ENCODE measurements at places on chromosomes 6 and 20.

GRCh38 chr6:80235647-80236046 lies 129.2 kb downstream of the BCKDHB start:
- DNase-seq: no peak

- DNase-seq: peak; percentile 97
Observed at GRCh38 chr6:53544470-53545308, at the start of gene GCLC. GCLC (minus strand) TSS chr6:53545101; CDS start chr6:53544645, 456 bp downstream.

DNA sequence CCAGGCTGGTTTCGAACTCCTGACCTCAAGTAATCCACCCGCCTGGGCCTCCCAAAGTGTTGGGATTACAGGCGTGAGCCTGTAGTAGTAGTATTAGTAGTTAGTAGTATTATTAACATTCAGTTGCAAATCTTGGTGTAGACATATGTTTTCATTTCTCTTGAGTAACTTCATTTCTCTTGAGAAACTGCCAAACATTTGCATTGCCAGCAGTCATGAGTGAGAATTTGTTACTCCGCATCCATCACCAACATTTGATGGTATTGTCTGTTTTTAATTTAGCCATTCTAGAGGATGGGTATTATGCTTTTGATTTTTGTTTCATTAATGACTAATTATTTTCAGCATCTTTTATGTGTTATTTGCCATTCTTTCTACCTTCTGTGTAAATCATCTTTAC lies 1.5 kb upstream of the ERVFRD-1 start:
- no peak for DNase-seq

GRCh38 chr20:35606127-35606526 lies 9.5 kb upstream of the SPAG4 start:
- DNase-seq: no peak

- DNase-seq: no peak
Observed at GRCh38 chr6:110852773-110853172, 21.8 kb upstream of the AMD1 start.

DNA sequence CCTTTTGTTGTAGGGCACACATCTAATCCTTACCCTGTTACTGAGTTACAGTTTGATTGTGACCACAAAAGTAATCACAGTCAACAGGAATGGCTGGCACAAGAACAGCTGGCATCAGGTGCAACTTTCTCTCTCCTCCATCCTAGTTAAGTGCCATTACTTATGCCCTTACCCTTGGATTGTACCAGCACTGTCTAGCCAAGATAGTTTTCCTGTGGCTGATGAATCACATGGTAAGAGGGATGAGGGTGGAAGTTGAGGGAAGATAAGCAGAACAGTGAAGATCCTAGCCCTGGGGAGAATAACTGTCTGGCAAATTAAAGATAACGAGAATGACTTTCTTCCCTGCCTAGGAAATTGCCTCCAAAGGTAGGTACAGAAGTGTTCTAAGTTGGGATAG lies 42.0 kb downstream of the RNF217 start:
- DNase-seq: no peak

DNA sequence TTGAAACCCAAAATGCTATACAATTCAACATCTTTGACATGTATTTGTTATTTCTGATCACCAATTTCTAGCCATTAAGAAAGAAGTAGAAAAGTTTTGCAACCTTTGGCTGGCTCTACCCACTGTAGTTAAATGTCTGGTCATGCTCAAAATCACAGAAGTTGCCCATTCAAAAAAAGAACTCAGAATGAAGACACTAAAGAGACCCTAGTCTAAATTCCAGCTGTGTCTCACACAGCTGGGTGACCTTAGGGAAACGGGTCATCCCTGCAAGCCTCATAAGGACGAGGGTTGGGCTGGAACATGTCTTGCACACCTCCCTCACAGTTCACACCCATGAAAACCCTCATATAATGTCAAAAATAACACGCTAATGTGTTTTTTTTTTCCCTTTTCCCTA lies 10.3 kb downstream of the FOXQ1 start:
- DNase-seq: no peak

DNA sequence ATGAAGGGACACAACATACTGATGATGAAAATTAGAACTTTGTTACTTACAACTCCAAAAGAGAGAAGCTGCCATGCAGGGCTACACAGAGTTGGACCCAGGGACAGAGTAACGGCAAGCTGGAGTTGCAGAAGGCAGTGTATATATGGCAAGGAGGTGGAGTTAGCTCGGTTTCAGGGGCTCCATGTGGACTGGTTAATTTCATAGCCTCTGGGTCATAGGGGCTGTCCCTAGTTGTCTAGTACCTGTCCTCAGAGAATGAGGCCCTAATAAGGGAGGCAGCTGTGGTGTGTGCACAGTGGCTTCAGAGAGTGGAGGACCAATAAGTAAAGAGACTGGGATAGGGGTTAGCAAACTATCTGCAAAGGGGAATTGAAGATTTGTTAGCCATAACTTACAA lies 7.9 kb upstream of the ZSCAN12 start:
- no peak for DNase-seq

DNA sequence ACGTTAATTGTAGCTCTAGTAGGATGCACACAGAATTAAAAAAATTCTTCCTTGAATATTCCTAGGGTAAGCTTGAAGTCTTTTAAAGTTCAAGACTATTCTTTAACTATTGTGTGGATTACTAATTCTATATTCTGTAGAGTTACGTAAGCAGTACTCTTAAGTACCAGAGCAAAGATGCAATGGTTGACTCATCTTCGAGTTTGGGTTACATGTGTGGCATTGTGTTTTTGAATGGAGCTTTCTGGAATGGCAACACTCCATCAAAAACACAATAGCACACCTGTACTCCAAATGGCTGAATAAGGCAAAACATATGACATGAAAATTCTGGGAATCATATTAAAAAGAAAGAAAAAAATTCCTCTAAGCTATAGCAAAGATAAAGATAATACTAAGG lies 33.5 kb upstream of the CEP162 start:
- no peak for DNase-seq

GRCh38 chr20:5834436-5835005 lies 84.3 kb downstream of the SHLD1 start:
- no peak for DNase-seq

DNA sequence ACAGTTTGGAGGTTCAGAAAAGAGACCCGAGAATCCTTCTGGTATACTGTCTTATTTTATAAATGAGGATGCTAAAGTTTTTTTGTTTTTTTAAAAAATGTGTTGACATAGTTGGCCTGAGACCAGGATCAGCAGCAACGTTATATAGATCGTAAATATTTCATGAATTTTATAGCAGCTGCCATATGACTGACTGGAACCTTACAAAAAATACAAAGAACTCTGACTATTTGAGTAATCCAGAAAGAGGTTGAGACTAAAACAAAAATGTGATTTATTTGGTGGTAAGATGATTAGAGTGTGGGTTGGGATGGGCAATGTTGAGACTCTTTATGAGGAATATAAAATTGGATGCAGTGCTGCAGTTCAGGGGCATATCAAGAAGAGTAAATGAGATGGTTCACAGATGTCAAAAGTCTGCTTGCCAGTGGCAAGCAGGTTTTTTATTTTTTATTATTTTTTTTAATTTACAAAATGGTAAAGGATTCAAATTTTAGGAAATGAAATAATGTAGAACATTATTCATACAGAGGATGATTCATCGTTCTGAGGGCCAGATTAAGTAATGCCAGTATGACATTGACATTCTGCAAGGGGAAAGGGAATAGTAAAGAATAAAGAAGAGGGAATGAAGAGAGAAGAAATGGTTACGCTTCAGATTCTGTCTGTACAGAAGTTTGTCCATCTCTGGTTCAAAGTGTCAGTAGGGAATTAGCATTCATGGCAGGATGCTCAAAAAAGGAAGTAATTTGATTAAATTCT lies 58.5 kb downstream of the SCAF8 start:
- DNase-seq: no peak

GRCh38 chr20:51700809-51701285 lies 67.3 kb downstream of the ATP9A start:
- DNase-seq: no peak

GRCh38 chr6:158649289-158650143 lies at the start of gene SYTL3:
SYTL3 (plus strand) TSS chr6:158650054; CDS start chr6:158663269, 13,215 bp downstream.
- DNase-seq: no peak

DNA sequence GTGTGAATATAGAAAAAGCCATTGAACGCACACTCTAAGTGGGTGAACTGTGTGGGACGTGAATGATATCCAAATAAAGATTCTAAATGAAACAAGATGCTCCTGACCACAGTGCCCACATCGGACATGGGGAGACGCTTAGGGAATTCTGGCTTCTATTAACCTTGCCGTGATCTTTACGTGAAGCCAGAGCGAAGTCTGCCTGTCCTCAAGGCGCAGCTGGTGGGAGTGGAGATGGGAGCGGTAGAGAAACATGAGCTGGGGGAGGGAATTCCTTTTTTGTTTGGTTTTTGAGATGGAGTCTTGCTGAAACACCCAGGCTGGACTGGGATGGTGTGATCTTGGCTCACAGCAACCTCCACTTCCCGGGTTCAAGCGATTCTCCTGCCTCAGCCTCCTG lies 46.0 kb downstream of the VSTM2L start:
- DNase-seq: peak; percentile 12

DNA sequence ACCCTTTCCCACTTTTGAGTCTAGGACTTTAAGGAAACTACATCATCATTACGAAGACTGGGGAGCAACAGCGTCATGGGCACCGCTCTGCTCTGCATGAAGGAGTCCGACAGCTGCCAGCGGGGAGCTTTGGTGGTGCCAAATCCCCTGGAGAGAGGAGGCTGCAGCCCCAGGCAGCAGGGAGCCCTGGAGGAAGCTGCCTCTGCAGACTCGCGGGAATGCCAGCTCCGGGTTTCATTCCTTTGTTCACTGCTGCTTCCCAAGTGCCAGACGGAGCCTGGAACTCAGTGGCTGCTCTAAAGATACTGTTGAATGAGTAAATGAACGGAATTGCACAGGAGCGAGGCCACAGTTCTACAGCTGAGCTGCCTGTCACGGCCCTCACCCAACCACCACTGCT lies 196.5 kb upstream of the THBS2 start:
- DNase-seq: no peak

- no peak for DNase-seq
Observed at GRCh38 chr6:18101271-18101670, 21.2 kb downstream of the NHLRC1 start.

- DNase-seq: no peak
Observed at GRCh38 chr20:44282192-44282591, 28.8 kb downstream of the FITM2 start.

DNA sequence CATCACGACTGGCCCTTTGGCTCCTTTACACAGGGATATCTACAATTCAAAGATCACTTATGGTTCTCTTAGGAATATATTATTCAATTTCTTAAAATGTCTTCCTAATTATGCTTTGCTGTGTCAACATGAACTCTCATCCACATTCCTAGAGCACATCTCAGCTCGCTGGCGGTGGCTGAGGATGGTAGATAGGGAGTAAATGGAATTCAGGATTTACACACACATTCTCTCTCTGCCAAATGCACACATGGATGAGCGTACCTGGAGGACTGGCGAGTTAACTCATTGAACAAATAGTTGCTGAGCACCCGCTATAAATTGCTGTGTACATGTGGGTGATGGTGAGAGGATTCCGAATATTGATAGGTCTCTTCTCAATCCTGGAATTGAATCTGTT lies 4.8 kb upstream of the MRPS10 start:
- no peak for DNase-seq

- no peak for DNase-seq
Observed at GRCh38 chr20:31909253-31910070, 39.0 kb downstream of the TTLL9 start.

GRCh38 chr6:121297694-121298093 lies 36.6 kb downstream of the TBC1D32 start:
- DNase-seq: no peak

DNA sequence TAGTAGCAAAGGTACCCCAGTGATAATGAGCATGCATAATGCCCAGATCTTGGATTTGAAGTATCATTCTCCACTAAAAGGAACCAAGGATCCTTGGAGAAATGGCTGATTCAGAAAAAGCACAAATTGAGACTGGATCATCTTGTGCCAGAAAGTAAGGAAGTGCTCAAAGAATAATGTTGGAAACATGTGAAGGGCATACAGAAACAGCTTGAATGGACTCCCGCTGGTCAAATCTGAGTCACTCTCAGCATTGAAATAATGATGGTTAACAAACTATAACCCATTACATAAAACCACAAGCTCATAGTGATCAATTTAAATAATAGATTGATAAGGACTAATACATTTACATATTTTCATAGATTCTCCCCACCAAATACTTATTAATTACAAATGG lies 3.6 kb upstream of the OSTM1 start:
- DNase-seq: no peak

DNA sequence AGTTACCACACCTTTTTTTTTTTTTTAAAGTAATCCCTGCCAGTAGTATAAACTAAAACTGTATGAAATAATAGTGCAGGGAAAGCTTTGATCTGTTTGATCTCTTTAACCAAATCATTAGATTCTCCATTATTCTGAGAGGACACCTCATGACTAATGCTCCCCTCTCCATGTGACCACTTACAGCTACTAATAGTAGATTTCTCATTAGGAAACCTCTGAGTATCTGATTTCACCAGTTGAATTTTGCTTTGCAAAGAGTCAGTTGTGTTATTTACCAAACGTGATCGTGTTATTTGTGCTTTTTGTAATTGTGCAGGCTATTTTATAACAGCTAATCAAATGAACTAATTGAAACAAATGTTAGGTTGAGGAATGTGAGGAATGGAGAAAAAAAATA lies 12.5 kb downstream of the CASP8AP2 start:
- DNase-seq: no peak

DNA sequence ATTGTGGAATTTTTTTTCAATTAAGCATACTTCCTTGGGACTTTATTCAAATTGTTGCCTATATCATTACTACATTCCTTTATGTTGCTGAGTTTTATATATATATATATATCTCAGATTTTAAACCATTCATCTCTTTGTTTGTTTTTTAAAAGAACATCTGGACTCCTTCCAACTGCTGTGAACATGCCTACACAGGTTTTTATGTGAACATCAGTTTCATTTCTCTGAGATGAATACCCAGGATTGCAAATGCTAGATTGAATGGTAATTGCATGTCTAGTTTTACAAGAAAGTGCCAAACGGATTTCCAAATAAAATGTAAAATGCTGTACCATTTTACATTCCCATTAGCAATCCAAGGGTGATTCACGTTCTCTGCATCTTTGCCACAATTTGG lies 1289.3 kb downstream of the HACE1 start:
- no peak for DNase-seq

DNA sequence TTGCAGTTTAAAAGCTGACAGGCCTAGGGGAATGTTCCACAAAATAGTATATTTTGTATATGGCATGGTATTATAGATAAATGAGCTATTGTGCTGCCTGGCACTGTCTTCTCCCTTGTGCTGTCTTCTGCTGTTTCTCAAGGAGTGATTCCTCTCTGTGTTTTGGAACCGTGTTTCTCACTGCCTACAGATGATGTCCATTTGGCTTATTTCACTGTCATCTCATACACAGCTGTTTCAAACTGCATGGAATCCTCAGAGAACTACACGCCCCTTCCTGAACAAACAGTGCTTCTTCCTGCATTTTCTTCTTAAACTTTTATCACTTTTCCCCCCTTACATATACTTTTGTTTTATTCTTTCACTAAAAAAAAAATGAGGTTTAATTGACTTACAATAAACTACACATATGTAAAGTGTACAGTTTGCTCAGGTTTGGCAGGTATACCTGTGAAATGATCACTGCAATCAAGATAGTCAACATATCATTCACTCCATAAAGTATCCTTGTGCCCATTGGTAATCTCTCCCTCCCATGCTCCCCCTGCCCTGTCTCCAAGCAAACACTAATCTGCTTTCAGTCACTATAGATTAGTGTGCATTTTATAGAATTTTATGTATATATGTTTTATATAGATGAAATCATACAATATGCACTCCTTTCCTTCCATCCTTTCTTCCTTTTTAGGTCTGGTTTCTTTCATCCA lies 43.0 kb downstream of the CBFA2T2 start:
- DNase-seq: no peak
